ENCODE measurements at places on chromosomes 11 and 22. TPM values are rescaled to one million over a fixed set of nuclear protein-coding genes. Genes with fewer than 3 reads are reported as not detected.

The HSPB2 gene
- total RNA-seq, result not detected

DNA sequence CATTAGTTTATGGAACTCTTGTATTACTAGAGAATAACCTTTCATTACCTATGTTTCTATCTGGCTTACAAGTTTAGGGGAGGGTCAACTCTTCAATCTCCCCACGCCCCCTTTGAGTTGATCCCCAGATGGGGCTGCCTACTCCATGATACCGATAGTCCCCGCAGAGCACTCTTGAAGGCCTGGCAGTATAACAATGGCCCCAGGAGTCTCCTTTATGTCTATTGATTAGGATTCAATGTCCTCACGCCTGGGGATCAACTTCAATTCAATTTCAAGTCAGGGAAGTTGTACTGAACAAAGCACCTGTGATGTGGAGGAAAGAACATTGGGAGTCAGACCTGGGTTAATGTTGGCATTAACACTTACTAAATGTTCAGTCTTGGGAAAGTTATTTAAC lies 520.2 kb downstream of the METTL15 start:
- no peak overlapping the region for H3K4me3 ChIP-seq
- no peaks in the 10 kb centered on the region for H3K4me1 ChIP-seq
- no peaks in the 10 kb centered on the region for H3K27me3 ChIP-seq

DNA sequence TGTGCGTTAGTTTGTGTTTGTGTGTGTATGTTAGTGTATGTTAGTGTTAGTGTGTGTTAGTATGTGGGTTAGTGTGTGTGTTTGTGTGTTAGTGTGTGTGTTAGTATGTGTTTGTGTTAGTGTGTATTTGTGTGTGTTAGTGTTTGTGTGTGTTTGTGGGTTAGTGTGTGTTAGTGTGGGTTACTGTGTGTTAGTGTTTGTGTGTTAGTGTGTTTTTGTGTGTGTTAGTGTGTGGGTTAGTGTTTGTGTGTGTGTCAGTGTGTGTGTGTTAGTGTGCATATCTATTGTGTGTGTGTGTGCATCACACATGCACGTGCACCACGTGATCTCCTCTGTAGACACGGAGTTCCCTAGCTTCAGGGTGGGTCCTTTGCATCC lies 115.4 kb downstream of the KCNQ1OT1 start:
- H3K27ac ChIP-seq, result no peak overlapping the region
- H3K36me3 ChIP-seq, result no peaks in the 10 kb centered on the region
- H3K4me3 ChIP-seq, result no peak overlapping the region
- DNase-seq, result no peak
- no peaks in the 10 kb centered on the region for H3K4me1 ChIP-seq
- no peaks in the 10 kb centered on the region for H3K27me3 ChIP-seq

The HDHD5 gene
- 33.7 TPM for total RNA-seq

- no peak overlapping the region for H3K4me3 ChIP-seq
- H3K4me1 ChIP-seq, result peaks cover 7% of the 10 kb centered on the region
- no peak for DNase-seq
Observed at GRCh38 chr11:46718155-46719019, 626 bp upstream of the F2 start.

The CCDC89 gene
- 0.22 TPM for total RNA-seq
